ENCODE measurements at places on chromosomes 6 and 20.

- no peak for DNase-seq
Measured at GRCh38 chr6:96659084-96659845, 96.3 kb downstream of the FHL5 start.

DNA sequence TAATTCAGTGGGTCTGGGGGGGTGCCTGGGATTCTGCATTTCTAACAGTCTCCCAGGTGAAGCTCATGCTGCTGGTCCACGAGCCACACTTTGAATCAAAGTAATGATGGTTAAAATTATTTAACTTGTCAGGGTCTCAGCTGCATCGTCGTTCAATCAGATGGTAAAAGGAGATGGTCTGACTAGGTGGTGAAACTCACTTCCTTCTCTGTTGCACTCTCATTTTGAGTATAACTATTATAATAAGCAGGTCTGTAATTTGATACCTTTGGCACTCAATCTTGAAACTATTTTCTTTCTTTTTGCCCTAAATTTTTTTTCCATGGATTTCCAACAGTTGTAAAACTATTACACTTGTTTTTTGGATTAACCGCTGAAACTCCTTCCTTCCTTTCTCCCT, 292.5 kb downstream of the FARS2 start:
- DNase-seq: no peak

- no peak for DNase-seq
Measured at GRCh38 chr6:8628736-8629135, 193.4 kb upstream of the SLC35B3 start.

DNA sequence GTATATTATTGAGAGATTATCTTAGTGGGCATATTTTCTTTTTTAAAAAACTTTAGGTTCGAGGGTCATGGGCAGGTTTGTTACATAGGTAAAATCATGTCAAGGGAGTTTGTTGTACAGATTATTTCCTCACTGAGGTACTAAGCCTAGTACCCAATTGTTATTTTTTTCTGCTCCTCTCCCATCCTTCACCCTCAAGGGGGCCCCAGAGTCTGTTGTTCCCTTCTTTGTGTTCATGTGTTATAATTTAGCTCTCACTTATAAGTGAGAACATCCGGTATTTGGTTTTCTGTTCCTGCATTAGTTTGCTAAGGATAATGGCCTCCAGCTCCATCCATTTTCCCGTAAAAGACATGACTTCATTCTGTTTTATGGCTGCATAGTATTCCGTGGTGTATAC, 247.9 kb upstream of the RAB32 start:
- no peak for DNase-seq

GRCh38 chr6:12331951-12332749, 42.0 kb downstream of the EDN1 start:
- no peak for DNase-seq

DNA sequence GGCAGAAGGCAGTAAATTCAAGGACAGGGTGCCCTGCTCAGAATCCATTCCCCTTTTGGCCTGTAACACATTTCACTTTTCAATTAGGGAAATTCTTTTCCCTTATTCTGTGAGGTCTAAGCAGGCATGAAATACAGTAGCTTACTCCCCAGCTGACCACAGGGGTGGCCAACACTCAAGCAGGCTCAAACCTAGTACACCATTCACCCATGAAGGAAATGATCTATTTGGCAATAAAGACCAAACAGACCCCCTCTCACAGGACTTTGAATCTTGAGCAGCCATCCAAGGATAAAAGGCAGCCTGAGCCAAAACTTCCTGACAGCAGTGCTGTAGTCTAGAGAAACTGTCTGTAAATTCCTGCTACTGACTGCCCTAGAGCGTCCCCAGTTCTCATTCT, 17.7 kb downstream of the PDSS2 start:
- no peak for DNase-seq

- DNase-seq: no peak
Measured at GRCh38 chr6:90097356-90097755, 199.3 kb downstream of the BACH2 start.

DNA sequence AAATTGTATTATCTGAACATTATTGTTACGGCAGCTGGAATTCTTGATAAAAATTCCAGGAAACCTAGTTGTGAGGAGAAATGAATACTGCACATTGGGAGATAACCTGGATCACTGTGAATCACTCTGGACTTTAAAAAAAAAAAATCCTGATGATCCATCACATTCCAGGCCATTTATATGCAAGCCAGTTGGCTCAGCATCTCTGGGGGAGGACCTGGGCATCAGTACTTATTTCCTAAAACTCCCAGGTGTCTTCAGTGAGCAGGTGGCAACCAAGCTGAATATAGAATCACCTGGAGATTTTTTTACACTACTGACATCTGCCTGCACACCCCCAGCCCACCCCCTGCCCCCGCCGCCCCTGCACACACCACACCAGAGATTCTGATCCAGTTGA, 39.1 kb upstream of the SIRT5 start:
- DNase-seq: no peak

DNA sequence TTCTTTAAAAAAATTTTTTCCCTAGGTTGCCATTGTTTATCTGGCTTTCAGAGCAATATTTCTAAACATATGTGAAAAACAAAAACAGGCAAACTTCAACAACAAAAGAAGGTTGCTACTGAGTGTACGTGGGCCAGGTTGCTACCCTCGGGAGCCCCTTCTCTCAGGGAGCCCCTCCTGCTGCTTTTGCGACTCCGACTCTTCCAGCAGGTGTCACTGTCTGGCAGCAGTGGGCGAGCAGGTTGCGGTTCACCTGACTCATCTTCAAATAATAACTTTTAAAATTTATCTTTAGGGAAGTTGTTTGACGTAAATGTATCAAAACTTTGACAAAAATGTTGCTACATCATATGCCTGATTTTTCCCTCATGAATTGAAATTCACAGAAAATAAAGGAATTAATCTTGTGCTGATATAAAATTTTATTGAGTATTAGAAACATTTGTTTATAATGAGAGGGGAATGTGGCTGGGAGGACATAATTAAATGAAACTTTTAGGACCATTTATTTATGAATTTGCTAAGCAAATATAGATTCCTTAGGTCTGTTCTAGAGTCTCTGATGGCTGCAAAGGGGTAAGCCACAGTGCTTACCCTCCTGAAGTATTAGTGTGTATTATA, 138.8 kb downstream of the HIVEP1 start:
- DNase-seq: peak; percentile 5

- no peak for DNase-seq
Measured at GRCh38 chr6:139485742-139486475, 111.5 kb upstream of the CITED2 start.

DNA sequence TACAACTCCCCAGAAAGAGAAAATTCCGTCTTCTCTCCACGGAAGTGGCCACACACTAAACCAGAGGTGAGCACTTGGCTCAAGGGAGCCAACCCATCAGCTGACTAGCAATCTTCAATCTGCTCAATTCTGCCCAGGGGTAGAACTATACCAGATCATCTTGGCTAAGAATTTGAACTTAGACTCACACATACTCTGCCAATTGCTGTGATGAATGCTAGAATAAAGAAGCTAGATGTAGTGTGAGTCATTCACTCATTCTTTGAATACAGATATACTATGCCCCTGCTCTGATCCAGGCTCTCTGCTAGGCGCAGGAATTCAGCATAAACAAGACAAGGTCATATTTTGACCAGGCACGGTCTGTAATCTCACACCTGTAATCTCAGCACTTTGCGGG, 147.9 kb upstream of the SHLD1 start:
- no peak for DNase-seq

- no peak for DNase-seq
Measured at GRCh38 chr6:105038259-105038658, 81.4 kb downstream of the LIN28B start.
